ENCODE measurements at places on chromosomes 12 and 14.

GRCh38 chr14:33781236-33781635 lies 169.6 kb downstream of the EGLN3 start:
- no peak for DNase-seq

- no peak for DNase-seq
These were observed 123.4 kb downstream of the FSCB start for GRCh38 chr14:44383636-44384035.

DNA sequence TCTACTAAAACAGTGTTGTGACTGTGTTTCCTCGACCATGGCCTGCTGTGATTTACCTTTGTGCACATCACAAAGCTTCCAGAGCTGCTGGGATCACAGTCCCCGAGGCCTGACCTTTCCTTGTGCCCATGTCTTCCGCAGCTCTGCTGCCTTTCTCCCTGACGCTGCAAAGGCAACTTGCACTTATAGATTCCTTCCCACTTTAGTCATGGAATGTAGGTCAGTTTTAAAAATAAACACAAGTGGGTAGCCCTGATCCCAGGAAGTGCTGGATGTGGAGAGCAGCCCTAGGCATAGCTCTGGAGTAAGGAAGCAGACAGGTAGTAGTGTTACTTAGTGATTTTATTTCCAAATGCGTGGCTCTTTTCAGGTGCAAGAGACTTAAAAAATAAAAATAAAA lies 825.7 kb downstream of the AACS start:
- DNase-seq = no peak

DNA sequence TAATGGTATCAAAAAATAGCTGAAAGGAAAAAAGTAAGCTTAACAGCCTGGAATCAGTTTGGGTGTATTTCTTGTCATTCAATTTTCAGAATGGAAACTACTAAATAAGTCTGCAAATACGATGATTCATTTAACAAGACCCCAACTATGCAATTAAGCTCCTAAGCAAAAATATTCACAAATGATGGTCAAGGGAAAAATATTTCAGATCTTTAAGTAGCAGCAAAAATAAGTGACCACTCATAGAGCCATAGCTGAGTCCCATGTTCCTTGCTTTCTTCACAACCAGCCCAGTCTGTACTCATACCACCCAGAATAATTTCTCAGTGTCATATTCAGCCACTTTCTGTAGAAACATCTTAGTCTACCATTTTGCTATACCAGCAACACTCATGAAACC lies 185.4 kb downstream of the PPM1H start:
- no peak for DNase-seq

DNA sequence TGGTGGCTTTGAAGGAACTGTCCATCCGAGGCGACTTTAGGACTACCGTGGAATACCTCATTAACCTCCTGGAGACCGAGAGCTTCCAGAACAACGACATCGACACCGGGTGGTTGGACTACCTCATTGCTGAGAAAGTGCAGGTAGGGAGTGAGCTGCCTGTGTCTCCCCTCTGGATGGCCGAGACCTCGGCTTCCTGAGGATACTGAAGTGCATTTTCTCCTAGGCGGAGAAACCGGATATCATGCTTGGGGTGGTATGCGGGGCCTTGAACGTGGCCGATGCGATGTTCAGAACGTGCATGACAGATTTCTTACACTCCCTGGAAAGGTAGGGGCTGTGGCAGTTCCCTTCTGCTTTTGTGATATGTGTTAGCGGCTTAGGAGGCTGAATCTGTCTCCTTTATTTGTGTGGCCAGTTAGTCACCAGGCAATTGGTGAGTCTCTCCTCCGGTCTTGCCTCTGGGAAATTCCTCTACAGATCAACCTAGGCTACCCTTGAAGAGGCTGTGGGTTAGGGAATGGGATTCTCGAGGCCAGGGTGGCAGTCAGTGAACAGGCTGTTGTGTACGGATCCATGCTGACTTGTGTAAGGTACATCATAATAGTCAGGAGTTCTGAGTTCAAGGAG lies 75.3 kb downstream of the ACACB start:
- no peak for DNase-seq

All from KG1 (cell line).